ENCODE measurements at places on chromosomes 7 and 10. TPM values are rescaled to one million over a fixed set of nuclear protein-coding genes. Genes with fewer than 3 reads are reported as not detected.

Gene ACSM6
- total RNA-seq = not detected

Gene SPDYE6
- total RNA-seq = not detected

Gene LIPJ
- total RNA-seq = not detected

Gene UTF1
- not detected for total RNA-seq

Gene BMPER
- total RNA-seq = not detected

Gene PPP3CB
- 41.5 TPM for total RNA-seq

Gene FAM25C
- not detected for total RNA-seq

Gene NXPH1
- 3.1 TPM for total RNA-seq

Gene MBLAC1
- 3.7 TPM for total RNA-seq

Gene ERV3-1
- total RNA-seq = 10.9 TPM

Gene GRM3
- not detected for total RNA-seq

Gene SLIT1
- total RNA-seq = 0.42 TPM

Gene ZNF804B
- not detected for total RNA-seq

Gene ATOH7
- total RNA-seq = 0.54 TPM

Gene EEPD1
- 2.1 TPM for total RNA-seq

Gene ANLN
- 105 TPM for total RNA-seq

- DNase-seq = no peak
Observed at GRCh38 chr7:101386558-101387231, 24.0 kb downstream of the COL26A1 start.

DNA sequence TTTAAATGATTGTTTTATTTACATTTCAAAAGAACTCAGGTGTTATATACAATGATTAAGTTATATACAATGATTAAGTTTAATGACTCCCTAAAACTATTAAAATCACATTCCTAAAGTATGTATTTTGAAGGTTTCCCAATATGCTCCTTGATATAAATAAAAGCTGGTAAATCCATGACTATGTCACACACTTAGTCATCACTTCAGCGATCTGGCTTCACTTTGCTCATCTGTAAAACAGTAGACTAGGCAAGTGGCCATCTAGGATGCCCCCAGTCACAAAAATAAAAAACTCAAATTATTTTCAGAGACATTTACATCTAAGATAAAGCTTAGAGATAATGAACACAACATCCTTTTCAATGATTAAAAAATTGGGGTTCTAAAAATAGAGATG is 10.8 kb downstream of the ICA1 start:
- no peak for DNase-seq

DNA sequence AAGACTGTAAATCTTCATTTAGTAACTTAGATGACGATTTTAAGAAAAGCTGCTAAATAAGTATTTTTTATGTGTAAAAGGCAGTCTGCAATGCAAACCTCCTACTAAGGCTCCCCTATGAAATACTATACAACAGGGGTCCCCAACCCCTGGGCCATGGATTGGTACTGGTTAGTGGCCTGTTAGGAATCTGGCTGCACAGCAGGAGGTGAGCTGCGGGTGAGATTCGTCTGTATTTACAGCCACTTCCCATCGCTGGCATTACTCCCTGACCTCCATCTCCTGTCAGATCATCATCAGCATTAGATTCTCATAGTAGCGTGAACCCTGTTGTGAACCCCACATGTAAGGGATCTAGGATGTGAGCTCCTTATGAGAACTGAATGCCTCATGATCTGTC is 580.4 kb downstream of the MAGI2 start:
- DNase-seq = no peak

DNA sequence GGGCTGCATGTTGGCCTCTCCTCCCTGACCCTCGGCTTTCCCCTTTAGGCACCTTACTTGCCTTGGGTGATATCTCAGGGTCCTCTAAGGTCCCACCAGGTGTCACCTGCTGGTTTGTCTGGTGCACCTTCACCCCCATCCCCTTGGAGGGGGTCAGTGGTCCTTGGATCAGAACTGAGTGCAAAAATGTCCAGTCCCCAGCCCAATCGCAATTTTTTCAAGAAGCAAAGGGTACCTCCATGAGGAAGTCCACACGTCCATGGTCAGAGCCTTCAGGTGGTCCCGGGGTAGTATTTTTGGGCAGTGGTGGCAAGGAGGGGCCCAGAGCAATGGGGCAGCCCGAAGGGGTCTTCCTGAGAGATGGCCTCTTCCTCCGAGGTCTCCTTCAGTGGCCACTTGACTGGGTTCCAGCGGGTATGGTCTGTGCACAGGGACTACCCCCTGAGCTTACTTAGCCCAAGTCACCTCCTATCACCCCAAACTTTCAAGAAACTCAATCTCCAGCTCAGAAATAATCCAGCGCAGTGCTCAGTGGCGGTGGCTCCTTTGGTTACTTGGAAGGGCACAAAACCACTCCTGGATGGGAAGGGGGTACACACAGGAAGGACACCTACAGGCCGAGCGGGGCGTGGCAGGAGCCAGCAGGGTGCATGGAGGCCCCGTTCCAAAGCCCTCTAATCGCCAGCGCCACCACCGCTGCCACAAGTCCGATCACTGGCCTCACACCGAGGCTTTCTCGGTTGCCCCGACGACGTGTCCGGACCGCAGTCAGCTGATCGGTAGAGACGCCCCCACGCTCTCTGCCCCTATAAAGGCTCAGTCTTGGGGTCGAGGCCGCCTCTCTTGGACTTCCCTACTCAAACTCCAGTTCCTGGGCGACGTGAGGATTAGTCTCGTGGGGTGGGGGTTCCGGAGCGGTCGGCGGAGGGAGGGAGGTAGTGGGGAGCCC is 4.5 kb downstream of the SAP25 start:
- no peak for DNase-seq

GRCh38 chr10:99344715-99345114 is 15.6 kb downstream of the CNNM1 start:
- no peak for DNase-seq

- no peak for DNase-seq
Observed at GRCh38 chr7:27345164-27345887, 102.7 kb downstream of the EVX1 start.

- no peak for DNase-seq
Observed at GRCh38 chr10:77180104-77180503, 457.5 kb downstream of the KCNMA1 start.

GRCh38 chr10:89846786-89847185 is 145.4 kb downstream of the KIF20B start:
- DNase-seq = no peak

- peak; percentile 72 for DNase-seq
Observed at GRCh38 chr7:4006687-4007086, 675.4 kb upstream of the FOXK1 start.

- no peak for DNase-seq
Observed at GRCh38 chr10:11958956-11959355, 83.7 kb downstream of the UPF2 start.

DNA sequence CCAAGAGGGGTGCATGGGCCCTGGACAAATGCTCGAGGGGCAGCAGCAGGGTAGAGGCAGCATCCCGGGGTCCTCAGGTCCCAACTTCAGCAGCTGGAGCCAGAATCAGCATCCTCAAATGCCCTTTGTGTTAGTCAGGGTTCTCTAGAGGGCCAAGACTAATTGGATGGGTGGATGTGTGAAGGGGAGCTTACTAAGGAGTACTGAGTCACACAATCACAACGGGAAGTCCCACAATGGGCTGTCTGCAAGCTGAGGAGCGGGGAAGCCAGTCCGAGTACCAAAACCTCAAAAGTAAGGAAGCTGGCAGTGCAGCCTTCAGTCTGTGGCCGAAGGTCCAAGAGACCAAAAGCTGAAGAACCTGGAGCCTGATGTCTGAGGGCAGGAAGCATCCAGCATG is 162.9 kb upstream of the TCERG1L start:
- no peak for DNase-seq

GRCh38 chr7:143490717-143491306 is 13.1 kb downstream of the TAS2R41 start:
- DNase-seq = peak; percentile 68

GRCh38 chr7:46396481-46396880 is 475.4 kb upstream of the IGFBP3 start:
- no peak for DNase-seq

GRCh38 chr10:17655009-17655408 is 11.1 kb downstream of the STAM start:
- no peak for DNase-seq

DNA sequence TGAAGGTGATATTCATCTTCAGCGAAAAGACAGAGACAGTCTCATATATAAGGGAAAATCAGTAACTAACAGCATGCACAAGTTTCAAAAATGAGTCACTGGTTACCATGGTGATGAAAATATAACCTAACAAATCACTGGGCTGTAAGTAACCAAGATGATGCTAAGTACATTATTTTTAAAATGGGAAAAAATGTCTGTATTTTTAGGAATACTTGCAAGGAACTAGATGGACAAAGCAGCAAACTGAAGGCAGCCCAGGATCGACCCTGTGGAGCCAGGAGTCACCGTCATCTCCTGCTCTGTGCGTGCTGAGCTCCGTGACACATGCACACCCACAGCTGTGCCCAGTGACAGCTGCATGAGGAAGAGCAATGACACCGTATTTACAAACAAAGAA is 137.3 kb downstream of the ELMO1 start:
- DNase-seq = no peak

DNA sequence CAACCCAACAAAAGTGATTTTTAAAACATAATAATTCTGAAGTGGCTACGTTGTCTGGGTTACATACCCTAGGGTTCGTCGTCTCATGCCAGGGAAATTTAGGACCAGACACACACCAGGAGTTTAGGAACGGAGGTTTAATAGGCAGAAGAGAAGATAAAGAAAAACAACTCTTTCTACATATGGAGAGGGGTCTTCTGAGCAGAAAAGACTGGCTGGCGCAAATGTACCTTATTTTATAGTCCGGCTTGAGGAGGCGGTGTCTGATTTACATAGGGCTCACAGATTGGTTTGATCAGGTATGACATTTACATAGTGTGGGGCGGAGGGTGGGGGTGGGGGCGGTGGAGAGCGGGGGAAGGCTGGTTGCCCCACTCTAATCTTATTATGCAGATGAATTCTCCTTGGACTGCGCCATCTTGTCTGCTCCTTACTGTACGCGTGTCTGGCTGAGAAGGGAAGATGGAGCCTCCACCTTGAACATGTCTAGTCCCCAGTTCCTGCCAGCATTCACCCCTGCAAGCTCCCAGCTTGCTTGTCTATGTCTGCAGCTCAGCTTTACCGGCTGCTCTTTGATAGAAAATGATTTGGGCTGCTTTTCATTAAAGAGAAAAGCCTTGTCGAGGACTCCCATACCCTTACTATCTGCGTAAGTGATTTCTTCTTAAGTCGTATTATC is 98.7 kb downstream of the RALA start:
- DNase-seq = no peak

GRCh38 chr10:20105931-20106330 is 289.7 kb downstream of the PLXDC2 start:
- DNase-seq = no peak

- DNase-seq = peak; percentile 61
Observed at GRCh38 chr10:33237736-33238624, 96.5 kb downstream of the NRP1 start.

- no peak for DNase-seq
Observed at GRCh38 chr7:600149-601035, 80.7 kb upstream of the PDGFA start.

GRCh38 chr7:2687338-2687869 is 598 bp upstream of the AMZ1 start:
- no peak for DNase-seq

DNA sequence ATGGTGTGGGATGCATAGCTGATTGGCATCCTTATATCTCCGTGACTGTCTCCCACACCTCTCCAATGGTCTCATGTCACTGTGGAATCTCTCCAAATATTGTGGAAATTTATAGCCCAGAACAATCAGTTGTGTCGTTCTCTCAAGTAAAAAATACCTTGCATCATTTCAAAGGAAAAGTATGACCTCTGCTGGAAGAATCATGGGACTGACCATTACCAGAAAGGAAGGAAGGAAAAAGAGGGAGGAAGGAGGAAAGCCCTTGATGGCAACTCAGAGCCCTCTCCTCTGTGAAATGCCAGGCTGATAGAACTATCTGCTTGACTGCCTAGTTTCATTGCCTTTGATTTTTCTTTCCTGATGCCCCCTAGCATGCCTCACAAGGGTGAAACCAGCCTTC is 76.3 kb downstream of the FOXI2 start:
- no peak for DNase-seq

DNA sequence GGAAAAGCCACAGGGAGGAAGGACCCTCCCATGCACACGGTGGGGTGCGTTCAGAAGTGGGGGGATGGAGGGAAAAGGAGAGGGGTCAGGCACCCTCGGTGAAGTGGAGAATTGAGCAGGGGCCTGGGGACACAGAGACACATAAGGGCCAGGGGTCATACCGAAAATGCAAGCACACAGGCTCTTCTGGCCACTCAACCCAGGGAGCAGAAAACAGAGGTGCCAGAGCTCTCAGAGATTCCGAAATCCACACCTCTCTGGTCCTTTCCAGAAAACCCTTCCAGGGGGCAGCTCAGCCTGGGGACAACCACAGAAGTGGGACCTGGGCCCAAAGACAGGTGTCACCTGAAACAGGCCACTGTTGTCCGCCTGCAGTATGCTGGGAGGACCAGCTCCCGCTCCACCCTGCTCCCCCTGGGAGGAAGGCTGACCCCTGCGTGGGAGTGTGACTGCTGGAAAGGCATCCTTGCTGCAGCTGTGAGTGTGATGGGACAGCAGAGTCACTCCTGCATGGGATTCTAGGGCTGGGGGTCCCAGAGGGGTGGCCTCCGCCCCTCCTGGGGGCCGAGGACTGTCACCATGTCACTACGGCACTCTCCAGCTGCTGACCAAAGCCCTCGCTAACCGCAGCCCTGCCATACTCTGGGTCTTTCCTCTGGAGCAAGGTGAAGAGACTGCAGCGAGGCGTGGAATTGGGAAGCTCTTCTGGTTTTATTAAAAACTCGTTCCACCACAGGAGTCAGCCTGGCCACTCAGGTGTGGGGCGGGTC is 63.1 kb downstream of the TMEM209 start:
- no peak for DNase-seq

- no peak for DNase-seq
Observed at GRCh38 chr7:142554560-142555532, 194.4 kb upstream of the PRSS1 start.

DNA sequence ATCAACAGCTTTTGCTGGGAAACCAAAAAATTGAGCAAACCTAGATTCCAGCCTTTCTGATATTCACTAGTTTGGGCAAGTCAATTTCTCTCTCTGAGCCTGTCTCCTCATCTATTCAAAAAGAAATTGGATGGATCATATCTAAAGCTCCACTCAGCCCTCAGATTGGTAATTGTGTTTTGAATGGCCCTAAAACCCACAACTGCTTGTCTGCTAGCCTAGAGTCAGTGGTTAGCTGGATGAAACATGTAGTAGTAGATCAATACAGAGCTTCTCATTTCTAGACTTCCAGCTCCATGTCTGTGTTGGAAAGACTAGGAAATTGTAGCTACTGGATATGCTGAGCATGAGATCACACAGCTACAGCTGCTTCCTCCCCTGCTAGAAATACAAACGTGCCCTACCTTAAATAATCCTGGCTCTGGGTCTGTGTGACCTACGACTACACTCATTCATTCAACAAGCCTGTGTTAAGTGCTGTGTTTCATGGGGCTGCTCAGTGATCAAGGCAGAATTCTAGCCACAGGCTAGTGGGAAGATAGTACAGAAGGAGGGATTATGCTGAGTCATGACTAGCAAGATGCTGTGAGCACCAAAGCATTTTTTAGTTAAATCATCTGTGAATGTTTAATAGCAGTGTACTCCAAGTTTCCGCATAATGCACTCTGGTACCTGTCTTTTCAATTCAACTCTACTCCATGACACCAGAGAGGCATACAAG is 15.7 kb downstream of the DNTT start:
- no peak for DNase-seq

GRCh38 chr10:13462551-13462950 is 66.3 kb downstream of the BEND7 start:
- DNase-seq = no peak

GRCh38 chr10:30977385-30977784 is 54.3 kb downstream of the ZNF438 start:
- DNase-seq = no peak
